ENCODE measurements at places on chromosomes 5 and 9.

DNA sequence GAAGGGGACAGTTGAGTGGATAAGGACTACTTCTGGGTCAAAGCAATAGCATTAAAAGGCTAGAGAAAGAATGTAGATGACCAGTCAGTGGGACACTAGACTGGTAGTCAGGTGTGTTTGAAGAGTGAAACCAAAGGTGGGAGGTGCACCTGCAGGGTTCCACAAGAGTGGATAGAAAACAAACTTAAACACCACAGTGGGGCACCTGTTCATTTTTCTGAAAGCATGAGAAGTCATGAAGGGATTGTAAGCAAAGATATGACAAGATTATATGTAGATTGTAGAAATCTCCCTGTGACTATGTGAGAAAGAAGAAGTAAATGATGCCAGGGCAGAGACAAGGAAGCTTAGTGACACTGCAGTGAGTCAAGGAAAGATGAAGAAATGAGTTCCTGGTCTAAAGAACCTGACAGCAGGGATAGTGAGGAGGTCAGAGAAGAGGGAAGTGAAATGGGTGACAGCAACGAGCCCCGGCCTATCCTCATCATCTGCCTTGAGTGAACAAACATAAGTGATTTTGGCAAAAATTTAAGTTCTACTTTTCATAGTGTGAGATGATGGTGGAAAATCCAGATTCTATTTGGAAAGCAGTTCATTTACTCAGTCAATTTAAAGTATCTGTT, 296.9 kb downstream of the TLE4 start:
- DNase-seq, result no peak

DNA sequence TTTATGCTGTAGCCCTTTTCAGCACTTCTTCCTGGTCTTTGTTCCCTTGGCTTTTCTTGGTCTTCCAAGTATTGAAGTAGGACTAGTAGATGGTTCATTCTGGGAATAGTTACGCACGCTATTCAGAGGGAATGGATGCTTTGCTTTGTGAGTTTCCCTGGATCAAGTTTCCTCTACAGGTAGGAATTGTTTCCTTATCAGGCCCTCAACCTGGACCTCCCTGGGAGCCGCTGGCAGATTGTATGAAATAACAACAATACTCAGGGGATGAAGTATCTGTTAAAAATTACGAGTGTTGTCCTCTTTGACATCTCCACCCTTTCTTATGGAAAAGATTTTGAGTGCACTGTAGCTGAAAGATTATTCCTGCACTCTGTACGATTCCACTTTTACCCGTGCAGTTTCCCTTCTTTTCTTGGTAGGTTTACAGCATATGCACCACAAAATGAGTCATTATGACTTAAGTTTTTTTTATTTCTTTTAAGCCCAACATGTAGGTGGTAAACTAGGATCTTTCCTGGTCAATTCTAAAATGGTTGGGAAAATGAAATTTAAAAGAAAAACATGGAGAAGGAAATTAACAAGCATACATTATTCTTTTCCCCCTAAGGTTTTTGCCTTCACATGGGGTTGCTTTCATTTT, 57.9 kb downstream of the ARHGAP26 start:
- no peak for DNase-seq

DNA sequence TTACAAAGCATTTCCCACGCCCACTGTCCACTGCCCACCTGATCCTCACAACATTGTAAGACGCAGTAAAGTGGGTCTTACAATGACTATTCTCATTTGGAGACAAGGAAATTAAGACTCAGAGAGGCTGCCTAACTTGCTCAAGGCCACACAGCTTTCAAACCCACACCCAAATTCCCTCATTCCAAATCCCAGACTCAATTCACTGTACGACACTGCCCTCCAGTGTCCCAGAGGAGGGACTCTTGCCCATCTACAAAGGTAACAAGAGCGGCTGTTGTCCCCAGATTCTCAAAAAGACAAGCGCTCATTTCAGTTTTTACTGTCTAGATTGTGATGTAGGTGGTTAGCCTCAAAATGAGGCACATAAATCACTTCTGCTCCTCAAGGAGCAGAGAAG, 184.6 kb downstream of the ACTL7B start:
- no peak for DNase-seq

DNA sequence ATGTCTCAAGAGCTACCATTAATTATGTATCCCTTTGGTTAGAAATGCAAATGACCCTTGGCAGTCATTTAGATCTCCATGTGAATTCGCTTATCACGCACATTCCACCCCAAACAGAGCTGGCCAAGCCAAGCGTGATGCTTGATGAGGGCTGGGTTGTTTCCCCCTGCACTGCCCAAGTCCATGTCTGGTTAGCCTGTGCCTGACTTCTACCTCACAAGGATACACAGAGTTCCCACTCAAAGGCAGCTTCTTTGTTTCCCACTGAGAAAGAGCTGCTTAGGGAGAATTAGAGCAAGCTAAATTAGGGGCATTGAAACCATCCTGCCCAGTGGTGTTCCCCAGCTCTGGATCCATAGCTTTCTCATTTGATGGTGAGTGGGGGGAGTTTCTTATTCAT, 87.2 kb downstream of the FSTL4 start:
- no peak for DNase-seq

DNA sequence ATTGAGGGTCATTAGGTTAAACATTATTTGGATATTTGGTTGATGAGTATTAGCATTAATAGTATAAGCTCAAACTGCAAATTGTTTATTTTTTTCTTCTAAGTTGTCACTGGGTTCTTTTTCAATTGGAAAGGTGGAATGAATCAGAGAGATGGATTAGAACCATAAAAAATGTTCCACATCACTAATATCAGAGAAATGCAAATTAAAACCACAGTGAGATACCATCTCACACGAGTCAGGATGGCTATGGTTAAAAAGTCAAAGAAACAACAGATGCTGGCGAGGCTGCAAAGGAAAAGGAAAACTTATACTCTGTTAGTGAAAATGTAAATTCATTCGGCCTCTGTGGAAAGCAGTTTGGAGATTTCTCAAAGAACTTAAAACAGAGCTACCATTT, 122.8 kb downstream of the CCDC192 start:
- no peak for DNase-seq

DNA sequence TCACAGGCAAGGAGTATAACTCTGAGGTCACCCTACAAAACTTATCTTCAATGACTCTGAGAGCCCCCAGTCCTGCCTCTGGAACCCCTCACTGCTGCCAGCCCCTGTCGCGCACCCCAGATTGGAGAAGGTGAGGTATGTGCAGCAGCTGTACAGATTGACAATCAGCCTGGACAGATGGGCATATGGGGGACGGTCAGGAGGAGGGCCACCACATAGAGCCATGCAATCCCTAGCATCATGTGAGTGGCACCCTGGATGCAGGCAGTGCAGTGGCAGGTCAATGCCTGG, 90.1 kb downstream of the LMX1B start:
- no peak for DNase-seq

DNA sequence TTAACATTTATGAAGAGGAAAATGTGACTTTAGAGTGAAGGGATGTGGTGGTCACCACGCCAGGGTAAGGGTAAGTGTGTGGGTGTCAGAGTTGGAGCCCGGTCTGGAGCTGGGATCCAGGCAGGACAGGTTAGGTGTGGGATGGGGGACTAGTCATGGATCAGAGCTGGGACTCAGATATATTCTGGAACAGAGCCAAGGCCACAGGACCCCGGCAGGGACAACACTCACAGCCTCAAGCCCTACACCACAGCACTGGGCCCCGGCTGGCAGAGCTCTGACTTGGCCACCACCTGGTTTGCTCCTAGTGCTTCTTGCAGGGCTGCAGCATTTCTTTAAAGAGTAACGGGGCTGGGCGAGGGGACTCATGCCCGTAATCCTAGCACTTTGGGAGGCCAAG, 47.4 kb downstream of the C5orf15 start:
- no peak for DNase-seq
